ENCODE measurements at places on chromosomes 1 and 21. TPM values are rescaled to one million over a fixed set of nuclear protein-coding genes. Genes with fewer than 3 reads are reported as not detected.

The BTBD19 gene
- 35.9 TPM for total RNA-seq

The OXCT2 gene
- not detected for total RNA-seq

The NBPF6 gene
- not detected for total RNA-seq

DNA sequence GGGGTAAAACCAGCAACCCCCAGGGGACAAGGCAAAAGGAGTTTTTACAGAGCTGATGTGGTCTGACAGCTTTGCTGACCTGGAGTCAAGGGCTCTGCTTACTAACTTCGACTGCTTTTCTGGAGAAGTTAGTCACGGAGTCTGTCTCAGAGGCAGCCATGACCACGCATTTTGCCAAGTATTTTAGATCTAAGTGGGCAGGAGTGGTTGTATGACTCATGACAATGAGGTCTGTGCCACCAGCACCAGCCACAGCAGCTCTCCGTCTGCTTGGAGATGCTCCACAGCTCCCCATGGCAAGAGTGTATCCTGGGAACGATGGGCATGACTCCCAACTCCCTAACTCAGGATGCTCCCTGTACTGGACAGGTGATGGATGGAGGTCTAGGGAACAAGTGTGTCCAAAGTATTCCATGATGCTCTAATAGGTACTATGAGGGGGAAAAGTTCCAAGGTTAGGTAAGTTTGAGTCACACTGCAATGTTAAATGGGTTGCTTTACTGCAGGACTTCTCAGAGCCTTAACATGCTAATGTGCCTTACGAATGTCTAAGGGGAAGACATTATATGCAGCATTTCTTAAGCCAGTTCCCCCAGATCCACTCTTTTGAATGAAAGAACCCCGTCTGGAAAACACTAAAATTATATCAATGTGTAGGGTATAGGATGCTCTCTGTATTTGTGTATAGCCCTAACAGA, 359.0 kb downstream of the HHAT start:
- no peak for DNase-seq
- no peak overlapping the region for H3K27ac ChIP-seq
- no peak overlapping the region for H3K4me3 ChIP-seq
- peaks cover 2% of the 10 kb centered on the region for H3K4me1 ChIP-seq
- H3K36me3 ChIP-seq = no peaks in the 10 kb centered on the region

Data from CD4-positive, alpha-beta T cell (primary cell).